ENCODE measurements at places on chromosomes 3 and 15. TPM values are rescaled to one million over a fixed set of nuclear protein-coding genes. Genes with fewer than 3 reads are reported as not detected.

NR1I2 gene
- total RNA-seq: not detected

POLQ gene
- total RNA-seq: 32.1 TPM

ARL14 gene
- total RNA-seq: not detected

HYAL3 gene
- total RNA-seq: 10.9 TPM

DNA sequence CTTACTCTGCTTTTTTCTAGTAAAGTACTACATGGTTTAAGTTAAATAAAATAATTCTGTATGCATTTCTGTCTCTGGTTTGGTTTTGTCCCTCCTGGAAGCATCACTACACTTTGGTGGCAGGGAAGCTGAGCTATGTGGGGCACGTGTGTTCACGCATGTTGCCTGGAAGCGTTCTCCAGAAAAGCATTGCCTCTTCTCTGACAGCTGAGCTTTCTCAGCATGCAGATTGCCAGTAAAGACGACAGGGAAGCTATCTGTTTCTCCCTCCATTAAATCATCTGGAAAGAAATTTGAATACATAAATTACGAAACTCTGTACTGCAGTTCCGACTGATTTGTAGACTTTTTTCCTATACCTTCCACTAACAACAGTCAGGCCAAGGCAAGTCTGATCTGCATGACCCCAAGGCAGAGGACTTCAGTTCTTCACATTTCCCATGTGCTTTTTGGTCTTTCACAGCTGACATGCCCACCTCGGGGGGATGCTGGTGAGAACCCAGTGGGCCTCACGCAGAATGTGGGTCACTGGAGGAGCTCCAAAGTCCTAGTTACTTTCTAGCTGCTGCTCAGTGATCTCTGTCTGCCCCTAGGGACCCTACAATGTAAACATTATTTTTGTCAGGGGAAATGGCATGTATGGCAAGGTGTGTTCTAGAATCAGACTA, 43.0 kb downstream of the PGPEP1L start:
- no peak for DNase-seq

- no peak for DNase-seq
Observed at GRCh38 chr3:193522473-193522872, 32.2 kb downstream of the ATP13A4 start.

- no peak for DNase-seq
Observed at GRCh38 chr3:131193641-131194238, 167.1 kb downstream of the NEK11 start.

DNA sequence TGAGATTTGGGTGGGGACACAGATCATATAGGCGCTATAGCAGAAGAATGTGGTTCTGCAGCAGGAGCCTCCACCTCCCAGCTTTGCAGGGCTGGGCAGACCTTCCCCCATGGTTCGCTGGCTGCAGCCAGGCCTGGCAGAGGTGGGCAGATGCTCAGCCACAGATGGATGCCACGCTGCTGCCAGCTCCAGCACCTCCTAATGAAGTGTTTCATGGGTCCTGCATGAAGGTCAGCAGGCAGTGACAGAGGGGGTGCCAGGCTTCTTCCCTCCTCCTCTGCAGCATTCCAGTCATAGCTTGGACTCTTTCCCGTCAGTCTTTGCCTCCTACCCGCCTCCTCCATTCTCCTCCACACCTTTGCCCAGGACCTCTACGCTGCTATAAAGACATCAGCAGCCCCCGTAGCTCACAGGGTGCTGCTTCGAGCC, 85.9 kb downstream of the SLCO3A1 start:
- DNase-seq: no peak

DNA sequence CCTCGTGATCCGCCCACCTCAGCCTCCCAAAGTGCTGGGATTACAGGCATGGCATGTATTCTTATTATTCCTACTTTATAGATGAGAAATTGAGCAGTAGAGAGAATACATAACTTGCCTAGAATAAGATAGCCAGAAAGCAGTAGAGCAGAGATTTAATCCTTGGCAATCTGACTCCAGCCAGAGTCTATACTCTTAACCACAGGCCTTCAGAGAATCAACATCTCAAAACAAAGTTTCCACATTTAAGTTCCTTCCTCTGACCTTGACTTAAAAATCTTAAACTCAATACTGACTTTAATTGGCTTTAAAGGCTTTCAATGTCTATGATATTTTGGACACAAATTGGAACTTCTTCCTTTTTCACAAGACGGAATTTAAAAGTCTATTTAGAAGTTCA, 37.1 kb downstream of the ZNF106 start:
- no peak for DNase-seq

- DNase-seq: no peak
Observed at GRCh38 chr3:94413336-94414108, 350.7 kb downstream of the NSUN3 start.

DNA sequence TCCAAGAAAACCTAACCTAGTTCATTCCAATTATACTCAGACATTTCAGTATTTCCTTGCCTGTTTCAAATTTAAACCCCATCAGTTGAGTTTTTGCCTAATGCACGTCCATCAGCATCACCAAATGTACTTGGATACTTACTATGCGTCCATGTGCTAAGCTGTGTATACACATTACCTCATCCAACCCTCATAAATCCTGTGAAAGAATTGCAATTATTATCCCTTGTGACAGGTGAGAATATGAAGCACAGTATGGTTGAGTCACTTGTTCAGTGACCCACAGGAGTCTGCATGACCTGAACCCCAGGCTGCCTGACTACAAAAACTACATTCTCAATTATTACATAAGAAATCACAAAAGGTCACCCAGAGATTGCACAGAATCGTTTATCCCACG, 2.5 kb downstream of the OR5K2 start:
- no peak for DNase-seq
